NCI-H774 (cell line): ENCODE measurements at places on chromosomes 7 and 10.

DNA sequence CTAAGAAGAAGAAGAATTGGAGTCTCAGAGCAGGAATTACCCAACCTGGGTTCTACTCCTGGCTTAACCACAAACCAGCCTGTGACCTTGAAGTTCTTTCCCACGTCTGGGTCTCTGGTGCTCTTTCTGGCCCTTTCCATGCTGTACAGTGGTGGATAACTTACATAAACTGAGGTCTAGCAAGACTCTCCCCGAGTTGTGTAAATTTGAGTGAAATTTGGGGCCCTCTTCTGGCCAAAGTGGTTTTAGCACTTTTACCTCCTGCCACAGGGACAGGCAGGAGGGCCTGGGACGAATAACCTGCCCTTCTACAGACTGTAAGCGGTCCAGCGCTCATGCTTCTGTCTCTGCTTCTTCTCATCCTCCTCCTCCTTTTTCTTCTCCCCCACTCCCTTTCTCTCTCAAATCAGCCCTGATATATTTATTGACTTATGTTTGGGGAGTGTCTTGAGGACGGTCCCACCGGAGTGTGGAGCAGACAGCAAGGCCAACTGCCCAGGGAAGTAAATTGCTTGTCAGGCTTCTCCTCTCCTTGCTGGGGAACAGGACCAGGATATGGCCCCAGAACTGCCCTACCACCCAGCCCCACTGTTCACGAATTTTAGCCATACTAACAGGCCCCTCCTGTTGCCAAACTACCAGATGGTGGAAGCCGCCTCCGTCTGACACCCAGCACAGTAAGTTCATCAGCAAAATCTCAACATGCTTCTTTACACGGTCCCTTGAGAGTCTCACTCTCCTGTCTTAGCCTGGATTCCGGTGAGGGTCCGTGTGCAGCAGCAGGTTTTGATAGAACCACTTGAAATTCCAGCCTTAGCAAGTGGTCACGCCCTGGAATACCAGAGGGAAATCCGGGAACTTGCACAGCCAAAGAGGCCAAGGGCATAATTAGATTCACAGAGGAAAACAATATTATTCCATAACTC lies 4.0 kb upstream of the SH3PXD2A start:
- DNase-seq, result peak; percentile 6

- no peak for DNase-seq
Observed at GRCh38 chr7:25716421-25716820, 435.6 kb upstream of the NFE2L3 start.

GRCh38 chr7:1579481-1580421 lies 9.9 kb upstream of the PSMG3 start:
- DNase-seq, result peak; percentile 44

GRCh38 chr10:20797290-20797689 lies 99.8 kb downstream of the NEBL start:
- DNase-seq, result no peak
